ENCODE measurements at places on chromosomes 4 and X. TPM values are rescaled to one million over a fixed set of nuclear protein-coding genes. Genes with fewer than 3 reads are reported as not detected.

FREM3 gene
- under 0.01 TPM for total RNA-seq

STPG2 gene
- 0.56 TPM for total RNA-seq

N4BP2 gene
- total RNA-seq: 2.5 TPM

DCK gene
- total RNA-seq: 28.6 TPM

PAGE2 gene
- not detected for total RNA-seq

INTS6L gene
- total RNA-seq: 5.4 TPM

SATL1 gene
- total RNA-seq: not detected

GAGE12E gene
- total RNA-seq: not detected

SLITRK4 gene
- total RNA-seq: 0.96 TPM

PITX2 gene
- 0.28 TPM for total RNA-seq

RADX gene
- 2.5 TPM for total RNA-seq

ENAM gene
- under 0.01 TPM for total RNA-seq

Measured in regular cardiac myocyte (primary cell).